HT-29 (cell line): ENCODE measurements at places on chromosomes 12 and 14. TPM values are rescaled to one million over a fixed set of nuclear protein-coding genes. Genes with fewer than 3 reads are reported as not detected.

GRCh38 chr12:94788298-94788697, 137.9 kb upstream of the TMCC3 start:
- DNase-seq = no peak

- no peak for DNase-seq
Observed at GRCh38 chr14:105978618-105979295, 452.4 kb downstream of the TMEM121 start.

GRCh38 chr14:28142400-28143015, 624.1 kb upstream of the FOXG1 start:
- peak; percentile 11 for DNase-seq

- no peak for DNase-seq
Observed at GRCh38 chr12:15230751-15231150, 9.5 kb upstream of the RERG start.

GRCh38 chr12:8603856-8604255, 8.8 kb downstream of the AICDA start:
- no peak for DNase-seq

DNA sequence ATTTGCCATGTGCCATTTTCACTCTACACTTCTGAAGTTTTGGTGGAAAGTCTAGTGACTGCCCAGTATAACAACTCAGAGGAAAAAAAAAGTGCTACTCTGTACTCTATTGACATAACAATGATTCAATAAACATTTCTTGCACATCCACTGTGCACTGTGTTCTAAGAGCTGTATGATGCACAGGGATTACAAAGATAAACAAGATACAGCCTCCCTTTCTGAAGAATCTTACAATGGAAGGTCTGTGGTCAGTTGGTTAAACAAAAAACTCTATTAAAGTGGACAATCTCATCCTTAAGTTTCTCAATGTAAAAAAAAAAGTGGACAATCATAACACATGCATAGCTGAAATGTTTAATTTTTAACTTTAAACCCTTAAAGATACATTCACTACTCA, 105.7 kb upstream of the RASSF8 start:
- no peak for DNase-seq

DNA sequence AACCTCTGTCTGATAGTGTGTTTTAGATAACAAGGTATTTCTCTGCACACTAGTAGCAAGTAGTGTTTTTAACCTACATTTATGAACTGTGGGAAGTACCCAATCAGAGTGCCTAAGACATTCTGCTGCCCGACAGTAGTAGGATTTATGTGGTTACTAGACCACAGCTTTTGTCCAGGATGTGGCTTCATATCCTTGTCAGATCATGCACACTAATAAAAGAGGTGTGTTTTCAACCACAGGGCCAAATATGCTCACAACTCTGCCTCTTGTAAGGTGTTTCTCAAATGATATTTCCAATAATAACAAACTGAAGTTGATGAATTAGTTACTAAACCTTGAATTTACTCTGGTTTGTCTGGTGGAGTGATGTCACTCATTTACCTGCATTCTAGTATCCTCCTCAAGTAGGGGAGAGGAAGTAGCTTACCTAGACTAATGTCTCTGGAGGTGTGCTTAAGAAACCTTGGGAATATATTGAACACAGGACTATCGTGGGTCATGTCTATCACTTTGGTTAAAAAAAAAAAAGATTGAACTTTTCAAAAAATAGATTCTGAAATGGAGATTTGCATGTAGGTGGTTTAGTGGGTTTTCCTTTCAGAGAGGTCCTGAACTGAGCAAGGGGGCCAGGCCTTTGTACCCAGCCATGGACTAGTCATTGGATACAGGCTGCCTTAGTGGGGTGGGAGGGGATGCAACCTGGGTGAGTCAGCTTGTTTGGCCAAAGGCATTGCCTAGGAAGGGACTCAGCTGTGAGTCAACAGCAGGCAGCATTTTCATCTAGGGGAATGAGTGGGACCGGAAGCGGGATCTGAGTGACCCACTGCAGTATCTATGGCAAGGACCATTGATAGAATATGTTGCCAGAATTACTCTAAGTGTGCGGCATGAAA, 14.1 kb downstream of the FBXW8 start:
- peak; percentile 52 for DNase-seq

GRCh38 chr12:57793920-57794319, 11.3 kb downstream of the TSFM start:
- DNase-seq = no peak

GRCh38 chr14:54901380-54902142, 1.1 kb downstream of the GCH1 start:
- peak; percentile 49 for DNase-seq

- no peak for DNase-seq
Observed at GRCh38 chr14:67276131-67276530, 34.9 kb downstream of the PALS1 start.

DNA sequence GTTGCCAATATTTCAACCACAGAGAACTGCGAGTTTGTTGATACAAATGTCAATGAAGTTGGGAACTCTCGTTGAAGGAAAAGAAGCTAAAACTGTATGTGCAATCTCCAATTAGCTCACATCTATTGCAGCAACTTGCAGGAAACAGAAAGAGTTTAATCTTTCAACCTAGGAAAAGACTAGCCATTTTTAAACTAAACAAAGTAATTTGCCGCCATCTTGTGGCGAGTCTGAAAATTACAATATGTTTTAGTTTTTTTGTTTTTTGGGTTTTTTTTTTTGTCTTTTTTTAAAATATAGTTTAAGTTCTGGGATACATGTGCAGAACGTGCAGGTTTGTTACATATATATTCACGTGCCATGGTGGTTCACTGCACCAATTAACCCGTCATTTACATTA, 131.2 kb upstream of the FOXG1 start:
- peak; percentile 59 for DNase-seq

DNA sequence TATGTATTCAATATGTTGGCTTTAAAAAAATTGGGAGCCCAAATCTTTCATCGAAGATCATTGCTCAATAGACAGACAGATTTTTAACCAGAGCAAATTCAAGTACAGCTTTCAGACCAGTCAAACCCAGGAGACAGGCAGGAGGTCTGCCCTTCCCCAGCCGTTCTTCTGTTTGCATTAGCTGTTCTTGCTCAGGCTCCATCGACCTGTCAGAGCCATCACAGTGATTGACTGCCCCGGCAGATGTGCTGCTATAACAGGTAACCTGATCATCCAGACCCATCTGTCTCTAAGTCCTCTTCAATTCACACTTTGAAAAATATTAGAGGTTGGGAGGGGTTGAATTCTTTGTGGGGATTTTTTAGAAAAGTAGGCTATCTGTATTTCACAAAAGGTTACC, 453.5 kb downstream of the FOXG1 start:
- no peak for DNase-seq

- DNase-seq = peak; percentile 64
Observed at GRCh38 chr14:37584211-37585100, 10.6 kb downstream of the FOXA1 start.

DNA sequence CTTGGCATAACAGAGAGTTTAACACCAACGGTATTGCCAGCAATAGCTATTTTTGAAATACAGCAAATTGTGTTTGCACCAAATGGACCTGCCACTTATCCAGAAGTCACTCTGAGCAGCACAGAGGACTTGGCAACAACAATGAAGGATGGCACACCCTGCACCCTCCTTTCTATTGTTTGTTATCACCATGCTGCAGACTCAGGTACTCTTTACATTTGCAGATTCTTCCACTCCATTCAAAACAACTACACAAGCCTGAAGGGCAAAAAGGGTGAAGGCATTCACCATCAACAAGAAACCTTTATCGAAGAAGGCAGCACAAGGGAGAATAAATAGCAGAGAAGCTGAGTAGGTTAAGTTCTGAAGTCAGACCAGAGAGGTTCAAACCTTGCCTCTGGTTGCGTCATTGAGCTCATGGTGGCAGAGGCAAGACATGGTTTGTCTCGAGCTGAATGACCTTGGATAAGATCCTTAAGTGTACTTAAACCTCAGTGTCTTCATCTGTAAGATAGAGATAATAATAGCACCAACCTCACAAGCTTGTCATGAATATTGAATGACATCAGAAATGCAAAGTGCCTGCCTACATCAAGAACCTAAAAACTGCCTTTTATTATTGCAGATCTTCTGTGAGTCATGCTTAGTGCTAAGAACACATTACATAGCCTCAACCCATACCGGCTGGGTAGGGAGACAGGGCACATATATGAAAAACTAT, 1.4 kb upstream of the ACSM4 start:
- no peak for DNase-seq

DNA sequence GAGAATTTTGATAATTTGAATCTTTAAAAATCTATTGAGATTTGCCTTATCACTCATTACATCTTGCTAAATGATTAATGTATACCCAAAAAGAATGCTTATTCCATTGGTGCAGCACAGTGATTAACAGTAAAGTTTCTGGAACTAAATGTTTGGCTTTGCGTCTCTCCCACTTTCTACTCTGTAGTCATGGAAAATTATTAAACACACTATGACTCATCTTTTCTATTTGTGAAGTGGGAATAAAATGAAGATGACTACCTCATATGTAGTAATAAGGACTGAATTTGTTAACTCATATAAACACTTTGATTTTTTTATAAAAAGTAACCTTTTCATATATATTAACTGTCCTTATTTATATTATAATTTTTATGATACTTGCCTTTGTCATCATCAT, 118.1 kb downstream of the RERGL start:
- no peak for DNase-seq

GRCh38 chr14:33958605-33959226, 7.8 kb upstream of the EGLN3 start:
- no peak for DNase-seq

DNA sequence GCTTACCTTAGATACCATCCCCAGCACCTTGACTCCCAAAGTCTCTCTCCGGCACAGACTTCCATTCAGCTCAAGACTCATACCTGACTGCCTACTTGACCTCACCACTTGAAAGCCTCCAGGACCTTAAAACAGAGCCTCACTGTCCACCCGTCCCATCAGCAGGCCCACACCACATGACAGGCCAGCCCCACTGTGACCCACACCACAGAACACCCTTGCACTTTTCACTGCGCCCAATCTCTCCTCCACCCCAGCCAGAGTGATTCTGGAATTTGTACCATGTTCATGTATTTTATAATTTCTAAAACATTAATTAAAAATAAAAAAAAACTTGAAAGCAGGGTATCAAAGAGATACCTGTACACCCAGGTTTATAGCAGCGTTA, 28.0 kb upstream of the PLEKHG6 start:
- DNase-seq = no peak

DNA sequence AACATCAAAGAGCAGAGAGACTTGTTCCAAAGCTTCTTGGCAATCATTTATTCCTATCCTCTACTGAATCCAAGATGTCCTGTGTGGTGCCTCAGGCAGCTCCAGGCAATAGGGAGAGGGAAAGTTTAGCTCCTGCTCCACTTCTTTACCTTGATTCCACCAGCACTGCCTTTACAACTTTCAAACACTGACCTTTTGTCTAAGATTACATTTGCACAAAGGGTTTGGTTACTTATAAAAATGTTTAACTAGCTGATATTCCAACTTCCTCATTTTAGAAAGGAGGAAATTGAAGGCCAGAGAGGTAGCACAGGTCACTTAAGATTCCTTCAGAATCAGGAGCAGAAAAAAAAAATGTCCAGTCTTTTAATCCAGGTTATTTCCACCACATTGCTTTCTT, 192.7 kb downstream of the BTG1 start:
- peak; percentile 67 for DNase-seq

The TGM1 gene
- 2.2 and 2.8 TPM in 2 replicates for total RNA-seq

The CFAP251 gene
- 0.92 and 1.2 TPM in 2 replicates for total RNA-seq

The SSTR1 gene
- 0.56 and 0.89 TPM in 2 replicates for total RNA-seq

The VIPAS39 gene
- 6.3 and 6.6 TPM in 2 replicates for total RNA-seq

The GRIP1 gene
- 0.25 and 1.4 TPM in 2 replicates for total RNA-seq

The SLC5A8 gene
- not detected in 2 replicates for total RNA-seq

The ACOT4 gene
- 3.3 and 3.5 TPM in 2 replicates for total RNA-seq

The ADSS1 gene
- total RNA-seq = 2.1 and 8.3 TPM in 2 replicates

The CLEC12A gene
- total RNA-seq = not detected in 2 replicates

The GALC gene
- total RNA-seq = not detected in 2 replicates
